ENCODE measurements at places on chromosomes 1 and 21.

DNA sequence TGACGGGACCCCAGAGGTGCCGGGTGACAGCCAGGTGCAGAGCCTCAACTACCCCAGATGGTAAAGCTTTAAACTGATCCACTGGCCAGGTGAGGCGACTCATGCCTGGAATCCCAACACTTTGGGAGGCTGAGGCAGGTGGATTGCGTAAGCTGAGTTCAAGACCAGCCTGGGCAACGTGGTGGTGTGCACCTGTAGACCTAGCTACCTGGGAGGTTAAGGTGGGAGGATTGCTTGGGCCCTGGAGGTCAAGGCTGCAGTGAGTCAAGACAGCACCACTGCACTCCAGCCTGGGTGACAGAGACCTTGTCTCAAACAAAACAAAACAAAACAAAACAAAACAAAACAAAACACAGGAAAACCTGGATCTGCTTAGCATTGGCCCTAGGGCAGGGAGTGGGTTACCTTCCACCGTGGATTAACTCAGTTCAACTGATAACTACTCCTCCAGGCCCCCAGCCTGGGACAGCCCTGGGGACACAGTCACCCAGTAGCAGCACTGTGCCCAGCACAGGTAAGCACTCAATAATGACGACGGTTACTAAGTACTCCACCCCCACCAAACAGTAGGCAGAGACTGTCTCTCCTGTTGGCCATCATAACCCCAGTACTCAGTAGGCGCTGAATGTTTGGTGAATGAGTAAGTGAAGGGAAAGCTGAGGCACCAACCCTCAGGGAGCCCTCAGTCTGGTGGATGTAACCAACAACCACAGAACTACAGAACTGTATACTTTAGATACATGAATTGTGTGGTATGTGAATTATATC lies 21.6 kb downstream of the SLC66A1 start:
- no peak for DNase-seq

GRCh38 chr1:114369930-114370329 lies 141.1 kb downstream of the TRIM33 start:
- DNase-seq: no peak

GRCh38 chr1:204345438-204345841 lies 14.3 kb downstream of the PLEKHA6 start:
- DNase-seq: no peak

DNA sequence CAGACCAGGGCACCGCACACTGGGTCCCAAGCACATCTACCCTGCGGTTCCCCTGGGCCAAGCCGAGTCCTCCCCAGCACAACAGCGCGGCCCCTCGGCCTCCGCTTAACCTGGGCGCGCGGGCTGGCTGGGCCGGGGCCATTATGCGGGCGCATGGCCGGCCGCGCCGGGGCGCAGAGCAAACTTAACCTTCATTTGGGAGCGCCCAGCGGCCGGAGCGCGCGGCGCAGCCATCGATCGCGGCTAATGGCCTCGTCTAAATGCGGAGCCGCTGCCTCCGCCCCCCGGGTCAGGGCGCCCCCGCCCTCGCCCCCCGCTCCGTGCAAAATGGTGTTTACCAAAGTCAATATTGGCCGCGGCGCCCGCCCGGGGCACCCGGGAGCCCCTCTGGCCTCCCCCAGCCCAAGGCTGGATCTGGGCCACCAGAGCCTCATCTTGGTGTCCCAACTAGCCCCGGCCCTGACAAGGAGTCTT lies 272.1 kb downstream of the TRABD2B start:
- DNase-seq: no peak

DNA sequence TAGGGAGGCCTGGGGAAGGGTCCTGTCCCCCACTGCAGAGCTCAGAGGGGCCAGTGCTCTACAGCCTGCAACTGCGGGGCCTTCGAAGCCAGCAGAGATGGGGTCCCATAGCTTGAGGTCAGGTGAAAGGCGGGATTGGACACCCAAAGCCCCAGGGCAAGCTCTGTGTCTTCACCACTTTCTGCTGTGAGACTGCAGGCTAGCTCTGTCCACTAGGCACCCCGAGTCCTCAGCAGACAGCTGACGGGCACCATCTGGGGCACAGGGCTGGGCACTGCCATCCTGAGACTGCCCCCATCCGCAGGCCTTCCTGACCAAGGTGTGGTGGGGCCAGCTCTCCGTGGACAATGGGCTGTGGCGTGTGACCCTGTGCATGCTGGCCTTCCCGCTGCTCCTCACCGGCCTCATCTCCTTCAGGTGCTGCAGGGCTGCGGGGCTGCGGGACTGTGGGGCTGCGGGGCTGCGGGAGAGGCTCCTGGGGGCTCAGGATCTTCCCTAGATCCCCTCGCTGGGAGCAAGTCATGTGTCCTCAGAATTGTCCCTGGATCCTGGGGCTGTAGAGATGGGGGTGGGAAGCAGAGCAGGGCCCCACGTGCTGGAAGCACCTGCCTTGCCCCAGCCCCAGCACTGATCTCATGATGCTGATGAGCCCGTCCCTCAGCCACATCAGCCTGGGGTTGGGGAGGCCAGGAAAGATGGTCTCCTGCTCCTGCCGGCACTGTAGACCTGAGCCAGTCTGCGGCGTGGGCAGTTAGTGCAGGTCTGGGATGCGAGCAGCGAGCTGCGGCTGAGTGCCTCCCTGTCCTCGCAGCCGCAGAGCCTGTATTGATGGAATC lies 46.8 kb downstream of the TRPM2 start:
- no peak for DNase-seq

- DNase-seq: no peak
Observed at GRCh38 chr1:160214481-160215140, 9.4 kb downstream of the PEA15 start.

DNA sequence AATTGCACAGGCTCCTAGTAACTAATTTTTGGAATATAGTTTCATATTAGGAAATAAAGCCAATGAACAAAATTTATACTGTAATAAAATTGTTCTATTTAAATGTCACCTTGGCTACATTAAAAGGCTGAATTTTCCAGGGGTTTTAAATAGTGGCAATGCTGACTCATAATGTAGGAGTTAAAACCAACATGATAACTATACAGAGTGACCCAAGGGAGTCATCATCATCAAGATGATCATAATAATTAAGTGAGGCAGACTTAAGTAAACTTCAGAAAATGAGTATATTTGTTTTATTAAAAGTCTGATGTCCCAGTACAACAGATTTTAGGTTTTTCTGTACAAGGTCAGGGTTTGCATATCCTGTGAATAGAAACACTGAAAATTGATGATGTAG lies 183.4 kb downstream of the PLPPR4 start:
- DNase-seq: no peak

- no peak for DNase-seq
Observed at GRCh38 chr1:232557096-232557495, 72.8 kb downstream of the SIPA1L2 start.

DNA sequence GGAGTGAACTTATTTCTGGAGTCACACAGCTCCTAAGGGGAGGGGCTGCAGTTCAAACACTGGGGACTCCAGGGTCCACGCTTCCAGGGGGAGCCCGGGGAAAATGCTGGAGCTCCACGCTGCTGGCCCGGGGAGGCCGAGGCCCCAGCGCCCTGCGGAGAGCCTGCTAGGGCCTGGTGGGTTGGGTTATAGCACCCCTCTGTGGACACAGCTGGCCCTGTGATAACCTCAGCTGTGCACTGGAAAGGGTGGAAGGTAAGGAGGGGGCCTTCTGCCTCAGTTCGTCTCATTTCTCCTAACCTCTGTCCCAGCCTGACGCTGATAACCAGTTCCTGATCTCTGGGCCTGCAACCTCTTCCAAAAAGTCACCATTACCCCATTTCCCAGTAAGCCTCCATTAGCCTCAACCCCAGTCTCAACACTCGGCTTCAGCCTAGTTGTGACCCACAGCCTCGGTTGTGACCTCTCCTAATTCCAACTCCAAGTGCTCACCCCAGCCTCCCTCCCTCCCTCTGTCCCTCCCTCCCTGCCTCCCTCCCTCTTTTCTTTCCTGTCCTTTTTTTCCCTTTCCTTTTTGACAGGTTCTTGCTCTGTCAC lies 7.1 kb downstream of the NBL1 start:
- peak; percentile 25 for DNase-seq

DNA sequence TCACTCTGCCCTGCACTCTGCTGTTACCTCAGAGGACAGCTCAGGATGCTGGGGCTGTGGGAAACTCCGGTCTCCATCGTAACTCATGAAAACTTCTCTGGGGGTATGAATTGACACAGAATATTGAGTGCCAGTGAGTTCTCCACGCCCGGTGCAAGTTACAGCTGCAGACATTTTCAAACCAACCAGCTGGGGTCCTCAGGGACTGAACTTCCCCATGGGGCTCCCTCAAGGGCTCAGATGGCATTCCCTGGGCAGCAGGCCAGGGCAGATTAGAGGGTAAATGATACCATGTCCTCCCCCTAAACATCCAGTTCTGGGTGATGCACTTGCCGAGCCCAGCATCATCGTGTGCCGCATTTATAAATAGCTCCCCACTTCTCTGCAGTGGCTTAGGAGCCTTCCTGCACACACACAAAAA lies 27.8 kb upstream of the CCSAP start:
- no peak for DNase-seq

- DNase-seq: no peak
Observed at GRCh38 chr1:91706140-91706957, 179.6 kb downstream of the TGFBR3 start.

DNA sequence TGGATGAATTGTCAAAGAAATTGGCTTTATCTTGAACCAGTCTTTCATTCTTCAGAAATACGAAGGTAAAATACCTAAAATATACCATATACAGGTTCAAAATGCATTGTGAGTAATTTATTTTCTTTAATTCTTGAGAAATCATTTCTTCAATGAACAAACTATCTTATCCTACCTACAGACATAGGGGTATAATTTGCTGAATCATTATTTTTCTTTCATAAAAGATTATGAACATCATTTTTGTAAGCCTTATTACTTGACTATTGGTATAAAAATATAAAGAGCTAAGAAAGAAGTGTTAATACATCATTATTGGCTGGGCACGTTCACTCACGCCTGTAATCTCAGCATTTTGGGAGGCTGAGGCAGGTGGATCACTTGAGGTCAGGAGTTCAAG lies 167.7 kb downstream of the DNAH14 start:
- DNase-seq: no peak

DNA sequence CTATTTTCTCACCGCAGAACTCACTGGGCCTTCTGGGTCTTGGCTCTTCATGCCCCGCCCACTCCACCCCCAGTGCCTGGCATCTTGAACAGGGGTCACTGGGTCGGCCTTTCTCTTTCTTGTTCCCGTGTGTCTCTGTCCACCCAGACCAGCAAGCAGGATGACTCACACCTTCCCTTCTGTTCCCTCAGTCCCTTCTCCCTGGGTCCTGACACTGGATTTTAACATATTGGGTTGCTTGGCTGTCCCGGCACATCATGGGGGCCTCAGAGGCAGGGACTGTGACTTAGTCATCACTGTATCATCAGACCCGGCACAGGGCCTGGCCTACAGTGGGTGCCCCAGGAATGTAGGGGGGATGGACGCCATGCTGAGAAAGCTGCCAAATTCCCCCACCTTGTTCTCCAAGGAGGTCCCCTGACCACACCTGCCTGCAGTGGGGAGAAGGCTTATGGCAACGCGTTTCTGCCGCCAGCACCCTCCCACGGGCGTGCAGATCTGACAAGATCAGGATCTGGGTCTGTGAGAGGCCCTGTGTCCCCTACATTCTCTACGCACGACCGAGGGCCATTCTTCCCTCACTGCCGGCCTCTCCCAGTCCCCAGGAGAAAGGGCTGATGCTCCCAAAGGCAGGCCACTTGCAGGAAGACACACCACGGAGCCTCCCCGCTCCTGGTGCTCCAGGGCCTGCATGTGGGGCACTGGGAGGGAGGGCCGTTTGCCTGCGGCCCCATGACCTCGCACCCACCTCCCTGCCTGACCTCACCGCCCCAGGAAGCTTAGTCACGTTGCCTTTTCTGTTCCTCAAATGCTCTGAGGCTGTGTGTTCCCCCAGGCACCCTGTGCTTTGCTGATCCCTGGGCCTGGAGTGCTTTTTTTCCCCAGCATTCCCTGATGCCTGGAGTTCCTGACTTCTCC lies 157.2 kb upstream of the TMEM51 start:
- DNase-seq: no peak

DNA sequence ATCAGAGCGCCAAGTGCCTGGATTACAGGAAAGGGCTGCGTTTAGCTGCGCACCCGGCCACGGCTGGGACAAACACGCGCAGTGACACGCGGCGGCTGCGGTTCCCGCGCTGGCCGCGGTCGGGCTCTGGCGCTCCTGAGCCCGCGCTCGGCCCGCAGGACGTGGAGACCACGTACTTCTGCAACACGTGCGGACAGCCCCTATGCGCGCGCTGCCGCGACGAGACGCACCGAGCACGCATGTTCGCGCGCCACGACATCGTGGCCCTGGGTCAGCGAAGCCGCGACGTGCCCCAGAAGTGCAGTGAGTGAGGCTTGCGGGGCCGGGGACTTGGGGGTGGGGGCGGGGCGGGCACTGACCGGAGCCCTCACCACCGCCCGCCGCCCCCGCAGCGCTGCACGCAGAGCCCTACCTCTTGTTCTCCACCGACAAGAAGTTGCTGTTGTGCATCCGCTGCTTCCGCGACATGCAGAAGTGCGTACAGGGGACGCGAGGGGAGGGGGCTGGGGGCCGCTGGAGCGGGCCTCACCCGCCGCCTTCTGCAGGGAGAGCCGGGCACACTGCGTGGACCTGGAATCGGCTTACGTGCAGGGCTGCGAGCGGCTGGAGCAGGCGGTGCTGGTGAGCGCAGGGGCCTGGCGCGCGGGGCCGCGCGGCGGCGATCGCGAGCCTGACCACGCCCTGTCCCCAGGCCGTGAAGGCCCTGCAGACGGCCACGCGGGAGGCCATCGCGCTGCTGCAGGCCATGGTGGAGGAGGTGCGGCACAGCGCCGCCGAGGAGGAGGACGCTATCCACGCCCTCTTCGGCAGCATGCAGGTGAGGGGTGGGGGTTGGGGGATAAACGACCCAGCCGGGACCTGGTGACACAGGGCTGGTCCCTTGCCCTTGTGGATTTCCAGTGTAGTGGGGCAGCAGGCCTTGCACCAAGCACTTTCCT lies 3.1 kb downstream of the RNF207 start:
- no peak for DNase-seq

- DNase-seq: no peak
Observed at GRCh38 chr1:245679821-245680780, 525.3 kb downstream of the KIF26B start.

GRCh38 chr1:221781102-221781755 lies 39.3 kb upstream of the DUSP10 start:
- DNase-seq: no peak

- no peak for DNase-seq
Observed at GRCh38 chr1:29186252-29186651, 4.6 kb upstream of the SRSF4 start.

GRCh38 chr1:93574991-93575390 lies 106.6 kb downstream of the BCAR3 start:
- DNase-seq: no peak

- DNase-seq: no peak
Observed at GRCh38 chr21:39060485-39061083, 122.7 kb downstream of the PSMG1 start.

DNA sequence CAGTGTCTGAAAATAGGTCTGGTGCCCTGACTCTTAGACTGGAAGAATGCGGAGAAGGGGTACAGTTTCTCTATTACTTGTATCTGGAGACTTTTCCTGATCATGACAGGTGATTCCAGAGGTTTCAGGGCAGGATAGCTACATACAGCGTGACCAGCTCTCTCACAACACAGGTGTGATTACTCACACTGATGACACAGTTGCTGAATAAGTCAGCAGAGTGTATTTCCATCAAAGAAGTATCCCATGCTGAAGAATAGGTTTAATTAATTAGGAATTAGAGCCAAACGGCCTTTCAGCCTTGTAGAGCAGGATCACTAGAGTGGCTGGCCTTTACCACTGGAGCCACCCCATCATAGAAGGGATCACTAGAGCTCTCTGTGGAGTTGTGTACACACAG lies 298.6 kb downstream of the LMX1A start:
- DNase-seq: no peak

GRCh38 chr1:47564570-47564969 lies 126.7 kb downstream of the FOXD2 start:
- DNase-seq: no peak

GRCh38 chr1:110411173-110411735 lies 3.8 kb upstream of the LAMTOR5 start:
- no peak for DNase-seq

All from stimulated activated CD4-positive, alpha-beta T cell treated with anti-CD3 and anti-CD28 coated beads, TNF-alpha, amount 100 ng/mL, for 4 hours (primary cell).